Heart left ventricle (tissue), 16 donors: ENCODE measurements at places on chromosomes 2 and 18. TPM values are rescaled to one million over a fixed set of nuclear protein-coding genes. Genes with fewer than 3 reads are reported as not detected.
A peak's percentile ranks its signal among the peaks of the same experiment; 100 is the strongest.

DNA sequence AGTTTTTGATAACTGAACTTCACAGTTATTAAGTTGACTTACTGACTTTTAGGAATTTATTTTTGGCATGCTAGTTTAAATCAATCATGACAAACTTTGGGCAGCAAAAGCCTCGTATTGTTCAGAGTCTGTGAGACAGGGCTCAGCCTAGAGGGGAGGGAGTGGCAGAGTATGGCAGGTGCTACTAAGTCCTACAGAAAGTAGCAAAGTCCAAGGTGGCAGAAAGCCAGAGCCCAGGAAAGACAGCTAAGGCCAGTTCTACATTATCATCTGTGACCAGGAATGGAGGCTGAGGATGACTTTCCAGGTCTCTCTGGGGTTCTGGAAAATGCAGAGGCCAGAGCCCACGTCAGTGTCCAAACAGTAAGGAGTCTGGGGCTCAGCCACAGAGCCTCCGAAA is 34.2 kb downstream of the CHST10 start:
- H3K36me3 ChIP-seq = no peaks in the 10 kb centered on the region
- no peak overlapping the region for H3K27ac ChIP-seq
- DNase-seq = no peak
- no peaks in the 10 kb centered on the region for H3K4me1 ChIP-seq
- H3K4me3 ChIP-seq = no peak overlapping the region

- peaks cover 13% of the 10 kb centered on the region for H3K27me3 ChIP-seq
- H3K36me3 ChIP-seq = no peaks in the 10 kb centered on the region
- H3K4me3 ChIP-seq = no peak overlapping the region
- no peaks in the 10 kb centered on the region for H3K4me1 ChIP-seq
- no peak overlapping the region for H3K27ac ChIP-seq
These were observed 43.9 kb downstream of the TEX51 start for GRCh38 chr2:126942427-126943203.

DNA sequence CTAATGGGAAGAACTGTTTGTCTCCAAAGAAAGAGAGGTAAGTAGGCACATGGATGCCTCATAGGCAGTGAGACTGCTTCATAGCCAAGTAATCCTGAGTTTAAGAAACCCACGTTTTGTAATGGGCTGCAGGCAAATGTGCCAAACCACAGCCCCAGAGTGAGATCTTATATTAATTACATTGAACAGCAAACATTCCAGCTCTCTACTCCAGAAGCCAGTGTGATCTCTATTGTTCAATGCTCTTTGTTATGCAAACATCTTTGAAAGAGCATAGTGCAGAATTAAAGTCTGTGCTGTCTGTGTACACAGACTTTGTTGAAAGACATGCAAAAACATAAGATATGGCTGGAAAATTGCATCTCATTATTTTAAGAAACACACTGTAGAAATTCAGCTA is 720.8 kb upstream of the REG3G start:
- H3K36me3 ChIP-seq = no peaks in the 10 kb centered on the region
- no peak overlapping the region for H3K27ac ChIP-seq
- no peaks in the 10 kb centered on the region for H3K27me3 ChIP-seq
- H3K4me3 ChIP-seq = no peak overlapping the region
- no peaks in the 10 kb centered on the region for H3K4me1 ChIP-seq

GRCh38 chr2:232697807-232698110 is 628 bp downstream of the GIGYF2 start:
- H3K36me3 ChIP-seq = no peaks in the 10 kb centered on the region
- H3K4me1 ChIP-seq = peaks cover 45% of the 10 kb centered on the region
- H3K4me3 ChIP-seq = peak overlapping the region; percentile 99

DNA sequence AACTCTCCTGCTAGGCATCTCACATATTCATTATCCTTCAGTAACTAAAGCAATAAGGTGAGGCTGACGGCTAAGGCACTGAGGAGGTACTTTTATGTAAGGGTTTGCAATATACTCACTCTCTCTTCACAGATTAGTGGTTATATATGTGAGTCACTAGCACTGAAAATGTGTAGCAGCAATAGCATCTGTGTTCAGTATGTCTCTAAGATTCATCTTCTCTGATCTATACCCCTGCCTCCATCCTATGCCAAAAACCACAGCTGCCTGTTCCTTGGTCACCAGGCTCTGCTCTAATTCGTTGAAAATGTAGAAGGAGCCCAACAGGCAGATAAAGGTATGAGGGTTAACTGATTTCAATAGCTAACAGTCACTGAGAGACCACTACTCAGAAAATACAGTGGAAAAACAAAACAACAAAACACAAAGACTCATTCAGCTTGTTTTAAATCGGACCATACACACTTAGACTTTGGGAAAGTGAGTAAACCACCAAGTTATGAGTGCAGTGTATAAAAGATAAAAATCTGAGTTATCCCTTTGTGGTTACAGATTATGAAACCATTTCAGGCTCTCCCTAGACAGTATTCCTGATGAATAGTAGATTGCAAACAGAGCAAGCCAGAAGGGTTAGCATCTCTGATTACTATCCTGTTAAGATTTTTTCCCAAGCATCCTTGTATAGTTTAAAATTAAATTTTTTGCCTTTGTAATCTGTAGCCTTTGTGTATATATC is 75.3 kb upstream of the CYP26B1 start:
- no peak for DNase-seq
- H3K4me3 ChIP-seq = no peak overlapping the region
- no peaks in the 10 kb centered on the region for H3K36me3 ChIP-seq
- H3K27me3 ChIP-seq = no peaks in the 10 kb centered on the region

DNA sequence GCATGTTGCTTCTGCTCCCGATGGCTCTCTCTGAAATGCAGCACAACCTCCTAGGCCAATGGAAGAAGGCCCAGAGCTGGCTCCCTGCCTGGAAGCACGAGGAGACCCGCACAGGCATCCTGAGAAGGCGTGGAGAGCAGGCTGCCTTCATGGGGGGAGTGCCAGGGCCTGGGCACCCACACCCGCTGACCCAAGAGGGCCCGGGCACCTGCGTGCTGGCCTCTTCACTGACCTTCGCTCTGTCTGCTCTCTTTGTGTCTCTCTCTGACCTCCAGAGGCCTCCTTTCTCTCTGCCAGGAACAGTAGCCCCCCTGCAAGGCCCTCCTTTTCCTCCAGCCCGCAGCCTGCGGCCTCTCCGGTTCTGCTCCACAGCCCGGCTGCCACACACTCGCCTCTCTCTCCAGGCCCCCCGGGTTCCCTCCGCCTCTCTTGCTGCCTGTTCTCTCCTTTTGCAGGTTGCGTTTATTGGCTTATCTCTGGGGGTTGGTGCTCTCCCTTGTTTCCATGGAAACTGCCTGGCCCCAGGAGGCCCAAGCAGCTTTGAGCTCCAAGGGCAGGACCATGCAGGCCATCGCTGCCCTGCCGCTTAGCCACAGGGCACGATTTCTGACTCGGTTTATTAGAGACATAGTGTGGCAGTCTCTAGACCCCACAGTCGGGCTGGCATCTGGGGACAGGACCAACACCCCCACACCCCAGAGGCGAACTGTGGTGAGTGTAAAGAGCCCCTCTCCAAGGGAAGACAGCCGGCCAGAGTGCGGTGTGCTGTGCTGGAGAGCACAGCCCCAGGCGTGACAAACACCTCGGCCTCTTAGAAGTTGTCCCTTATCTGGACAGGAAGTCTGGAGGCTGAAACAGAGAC is 1.7 kb downstream of the MZT2B start:
- peak overlapping the region; percentile 94 for H3K4me3 ChIP-seq
- H3K4me1 ChIP-seq = peaks cover 6% of the 10 kb centered on the region
- H3K36me3 ChIP-seq = no peaks in the 10 kb centered on the region
- H3K27me3 ChIP-seq = no peaks in the 10 kb centered on the region

- H3K4me1 ChIP-seq = no peaks in the 10 kb centered on the region
- no peaks in the 10 kb centered on the region for H3K27me3 ChIP-seq
- H3K36me3 ChIP-seq = no peaks in the 10 kb centered on the region
These were observed 108.0 kb upstream of the ID2 start for GRCh38 chr2:8573942-8574195.

- H3K4me3 ChIP-seq = no peak overlapping the region
- H3K27ac ChIP-seq = no peak overlapping the region
- DNase-seq = no peak
- peaks cover 28% of the 10 kb centered on the region for H3K4me1 ChIP-seq
- peaks cover 23% of the 10 kb centered on the region for H3K36me3 ChIP-seq
- no peaks in the 10 kb centered on the region for H3K27me3 ChIP-seq
These were observed 105.5 kb downstream of the RNF144A start for GRCh38 chr2:7022492-7023385.

The ARHGAP15 gene
- total RNA-seq = 3.6 TPM

The CTIF gene
- 61.0 TPM for total RNA-seq

The CREB1 gene
- 39.1 TPM for total RNA-seq
